ENCODE measurements at places on chromosomes 16 and 17. TPM values are rescaled to one million over a fixed set of nuclear protein-coding genes. Genes with fewer than 3 reads are reported as not detected.
A peak's percentile ranks its signal among the peaks of the same experiment; 100 is the strongest.

DNA sequence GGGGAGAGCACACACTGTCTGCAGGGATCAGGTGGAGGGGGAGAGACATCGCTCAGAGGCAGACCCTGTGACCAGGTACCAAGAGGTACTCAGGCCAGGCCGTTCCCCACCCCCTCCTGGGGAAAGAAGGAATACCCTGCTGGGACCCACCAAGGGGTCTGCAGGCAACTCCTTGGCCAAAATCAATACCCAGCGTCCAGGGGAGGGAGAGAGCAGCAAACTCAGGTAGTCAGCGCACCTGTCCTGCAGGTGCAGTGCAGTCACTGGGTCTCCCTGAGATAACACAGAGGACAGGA, 57.5 kb upstream of the DOC2B start:
- H3K27me3 ChIP-seq = no peaks in the 10 kb centered on the region
- peaks cover 4% of the 10 kb centered on the region for H3K4me1 ChIP-seq
- H3K4me3 ChIP-seq = no peak overlapping the region
- no peak for DNase-seq

DNA sequence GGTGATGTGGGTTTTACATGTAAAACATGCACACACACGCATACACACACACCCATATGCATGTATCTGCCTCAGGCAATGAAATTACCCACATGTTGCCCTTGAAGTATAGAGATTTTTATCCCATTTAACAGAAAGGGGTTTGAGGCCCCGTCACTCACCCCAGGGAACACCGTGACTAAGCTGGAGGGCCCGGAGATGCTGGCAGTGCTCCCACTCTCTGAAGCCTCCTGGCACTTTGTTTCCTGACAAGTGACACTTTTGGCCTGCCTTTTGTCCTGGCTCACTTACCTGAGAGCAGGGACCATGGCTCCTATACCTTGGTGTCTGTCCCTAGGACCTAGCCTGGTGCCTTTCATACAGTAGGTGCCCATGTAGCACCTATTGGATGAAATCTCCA, 50.0 kb upstream of the TNRC6C start:
- H3K4me3 ChIP-seq = no peak overlapping the region
- no peaks in the 10 kb centered on the region for H3K27me3 ChIP-seq
- no peaks in the 10 kb centered on the region for H3K4me1 ChIP-seq

- DNase-seq = no peak
- no peaks in the 10 kb centered on the region for H3K27me3 ChIP-seq
- no peaks in the 10 kb centered on the region for H3K36me3 ChIP-seq
- H3K4me3 ChIP-seq = no peak overlapping the region
- no peaks in the 10 kb centered on the region for H3K4me1 ChIP-seq
Measured at GRCh38 chr17:12759090-12759489, 30.2 kb upstream of the ARHGAP44 start.

SLC47A1 gene
- total RNA-seq = 2.0 TPM

DNA sequence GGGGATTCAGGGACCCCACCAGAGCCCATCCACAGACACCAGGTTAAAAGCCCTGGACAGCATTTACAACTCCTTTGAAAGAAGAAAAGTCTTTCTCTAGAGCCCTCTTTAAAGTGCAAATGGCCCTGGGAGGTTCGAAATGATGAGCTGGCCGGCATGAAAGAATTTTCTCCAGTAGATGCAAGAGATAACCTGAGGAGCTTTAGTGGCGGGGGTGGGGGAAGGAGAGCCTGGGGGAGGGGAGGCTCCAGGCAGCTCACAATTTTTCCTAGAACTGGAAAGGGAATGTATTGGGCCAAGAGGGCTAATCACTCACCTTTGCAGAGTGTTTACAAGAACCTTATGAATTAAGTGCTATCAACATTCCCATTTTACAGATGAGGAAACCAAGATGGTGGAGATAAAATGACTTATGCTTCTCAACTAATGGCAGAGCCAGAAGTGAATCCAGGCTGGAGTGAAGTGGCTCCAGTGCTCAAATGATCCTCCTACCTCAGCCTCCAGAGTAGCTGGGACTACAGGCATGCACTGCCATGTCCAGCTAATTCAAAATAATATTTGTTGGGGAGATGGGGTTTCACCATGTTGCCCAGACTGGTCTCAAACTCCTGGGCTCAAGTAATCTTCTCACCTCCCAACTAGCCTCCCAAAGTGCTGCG, 4.2 kb upstream of the CDH1 start:
- H3K4me1 ChIP-seq = peaks cover 9% of the 10 kb centered on the region
- H3K27ac ChIP-seq = no peak overlapping the region
- no peaks in the 10 kb centered on the region for H3K36me3 ChIP-seq
- H3K4me3 ChIP-seq = peak overlapping the region; percentile 2
- no peak for DNase-seq

PSMD12 gene
- 90.5 TPM for total RNA-seq

- H3K36me3 ChIP-seq = no peaks in the 10 kb centered on the region
- no peak overlapping the region for H3K4me3 ChIP-seq
- H3K27ac ChIP-seq = no peak overlapping the region
- no peak for DNase-seq
Measured at GRCh38 chr16:14452066-14452465, 178.0 kb downstream of the PARN start.

- H3K4me1 ChIP-seq = peaks cover 1% of the 10 kb centered on the region
- H3K27me3 ChIP-seq = no peaks in the 10 kb centered on the region
Measured at GRCh38 chr17:880443-881269, 98.5 kb downstream of the MRM3 start.

DNA sequence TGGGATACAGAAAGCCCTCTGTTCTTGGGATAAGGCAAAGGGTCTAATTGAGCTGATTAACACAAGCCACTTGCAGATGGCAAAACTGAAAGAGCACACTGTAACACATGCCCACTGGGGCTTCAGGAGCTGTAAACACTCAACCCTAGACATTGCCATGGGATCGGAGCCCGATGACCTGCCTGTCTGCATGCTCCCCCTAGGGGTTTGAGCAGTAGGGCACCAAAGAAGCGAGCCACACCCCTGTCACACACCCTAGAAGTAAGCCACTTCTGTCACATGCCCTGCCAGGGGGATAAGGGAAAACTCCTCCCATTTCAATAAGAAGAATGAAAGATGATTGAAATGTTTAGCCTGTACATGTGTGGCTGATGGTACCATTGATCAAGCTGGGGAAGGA, 81.3 kb upstream of the IRX6 start:
- no peaks in the 10 kb centered on the region for H3K36me3 ChIP-seq
- peak; percentile 63 for DNase-seq
- no peaks in the 10 kb centered on the region for H3K27me3 ChIP-seq
- H3K27ac ChIP-seq = no peak overlapping the region
- peaks cover 2% of the 10 kb centered on the region for H3K4me1 ChIP-seq

DNA sequence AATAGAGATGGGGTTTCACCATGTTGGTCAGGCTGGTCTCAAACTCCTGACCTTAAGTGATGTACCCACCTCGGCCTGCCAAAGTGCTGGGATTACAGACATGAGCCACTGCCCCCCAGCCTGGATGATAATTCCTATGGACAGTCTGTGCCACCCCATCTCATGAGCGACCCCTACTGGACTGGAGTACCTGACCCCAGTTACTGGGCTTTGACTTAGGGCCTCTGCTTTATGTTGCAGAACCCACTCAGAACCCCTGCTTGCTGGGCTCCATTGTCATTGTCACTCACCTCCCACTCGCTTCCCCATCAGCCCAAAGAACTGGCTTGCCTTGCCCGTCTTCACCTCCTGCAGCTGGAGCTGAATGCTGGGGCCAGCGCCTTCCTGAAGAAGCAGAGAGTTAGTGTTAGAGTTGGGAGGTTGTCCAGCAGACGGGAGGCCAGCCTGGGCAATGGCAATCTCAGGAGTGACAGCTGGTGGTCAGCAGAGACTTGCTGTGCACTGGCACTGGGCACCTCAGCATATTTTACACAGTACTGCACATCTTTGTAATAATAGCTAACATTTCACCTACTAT, 4.0 kb downstream of the TAC4 start:
- H3K4me3 ChIP-seq = no peak overlapping the region
- DNase-seq = peak; percentile 72
- no peaks in the 10 kb centered on the region for H3K27me3 ChIP-seq
- H3K4me1 ChIP-seq = no peaks in the 10 kb centered on the region
- no peak overlapping the region for H3K27ac ChIP-seq

GRCh38 chr17:78362671-78363070, 2.8 kb upstream of the SOCS3 start:
- peak; percentile 62 for DNase-seq
- H3K27me3 ChIP-seq = no peaks in the 10 kb centered on the region
- H3K4me3 ChIP-seq = no peak overlapping the region
- no peak overlapping the region for H3K27ac ChIP-seq
- peaks cover 15% of the 10 kb centered on the region for H3K4me1 ChIP-seq

- no peak overlapping the region for H3K4me3 ChIP-seq
- peaks cover 19% of the 10 kb centered on the region for H3K27me3 ChIP-seq
- no peak overlapping the region for H3K27ac ChIP-seq
- peak; percentile 92 for DNase-seq
- H3K36me3 ChIP-seq = no peaks in the 10 kb centered on the region
Measured at GRCh38 chr17:28416703-28417311, 10.8 kb upstream of the SLC46A1 start.

DNA sequence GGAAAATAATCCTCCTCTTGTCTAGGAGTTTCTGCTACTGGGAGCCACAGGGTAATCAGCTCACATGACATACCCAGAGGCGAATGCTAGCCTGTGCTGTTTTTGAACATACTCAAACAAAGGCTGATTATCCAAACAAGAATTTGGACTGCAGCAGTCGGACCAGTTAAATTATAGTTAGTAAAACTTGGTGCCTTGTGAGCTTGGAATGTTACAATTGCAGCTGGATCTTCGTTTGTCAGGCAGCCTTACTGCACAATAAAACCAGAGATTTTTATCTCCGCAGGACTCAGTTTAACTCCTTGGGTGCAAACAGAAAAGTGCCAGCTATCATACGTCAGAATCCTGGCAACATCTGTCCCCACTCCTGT, 163.8 kb upstream of the TBX2 start:
- no peaks in the 10 kb centered on the region for H3K36me3 ChIP-seq
- H3K4me3 ChIP-seq = no peak overlapping the region
- H3K27ac ChIP-seq = no peak overlapping the region
- DNase-seq = no peak

TBC1D26 gene
- total RNA-seq = 0.83 TPM

DNA sequence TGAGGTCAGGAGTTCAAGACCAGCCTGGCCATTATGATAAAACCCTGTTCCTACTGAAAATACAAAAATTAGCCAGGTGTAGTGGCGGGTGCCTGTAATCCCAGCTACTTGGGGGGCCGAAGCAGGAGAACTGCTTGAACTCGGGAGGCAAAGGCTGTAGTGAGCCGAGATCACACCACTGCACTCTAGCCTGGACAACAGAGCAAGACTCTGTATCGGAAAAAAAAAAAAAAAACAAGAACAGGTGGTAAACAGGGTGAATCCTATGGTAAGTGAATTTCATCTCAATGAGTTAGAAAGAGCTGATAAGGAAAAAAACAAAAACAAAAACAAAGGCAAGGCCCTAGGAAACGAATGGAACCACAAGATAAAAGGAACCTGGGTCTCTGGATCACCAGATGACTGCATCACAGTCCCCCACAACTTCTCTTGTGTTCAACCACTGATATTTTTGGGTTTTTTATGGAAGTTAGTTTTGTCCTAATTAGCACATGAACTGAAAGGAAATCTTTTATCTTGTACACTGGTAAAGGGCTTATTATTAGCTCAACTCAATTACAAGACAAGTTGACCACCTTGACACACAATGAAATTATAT, 21.0 kb downstream of the GLG1 start:
- H3K36me3 ChIP-seq = no peaks in the 10 kb centered on the region
- no peaks in the 10 kb centered on the region for H3K4me1 ChIP-seq
- H3K4me3 ChIP-seq = no peak overlapping the region
- DNase-seq = no peak
- H3K27ac ChIP-seq = no peak overlapping the region
- H3K27me3 ChIP-seq = no peaks in the 10 kb centered on the region

KATNIP gene
- total RNA-seq = 13.2 TPM

GRCh38 chr17:62892061-62892675, 73.9 kb upstream of the TANC2 start:
- no peaks in the 10 kb centered on the region for H3K27me3 ChIP-seq
- no peaks in the 10 kb centered on the region for H3K36me3 ChIP-seq
- H3K4me1 ChIP-seq = peaks cover 7% of the 10 kb centered on the region

- H3K36me3 ChIP-seq = peaks cover 43% of the 10 kb centered on the region
- no peaks in the 10 kb centered on the region for H3K27me3 ChIP-seq
- DNase-seq = peak; percentile 96
- H3K27ac ChIP-seq = no peak overlapping the region
- H3K4me3 ChIP-seq = no peak overlapping the region
- no peaks in the 10 kb centered on the region for H3K4me1 ChIP-seq
Measured at GRCh38 chr16:30927789-30928378, 4.5 kb downstream of the FBXL19 start.

DNA sequence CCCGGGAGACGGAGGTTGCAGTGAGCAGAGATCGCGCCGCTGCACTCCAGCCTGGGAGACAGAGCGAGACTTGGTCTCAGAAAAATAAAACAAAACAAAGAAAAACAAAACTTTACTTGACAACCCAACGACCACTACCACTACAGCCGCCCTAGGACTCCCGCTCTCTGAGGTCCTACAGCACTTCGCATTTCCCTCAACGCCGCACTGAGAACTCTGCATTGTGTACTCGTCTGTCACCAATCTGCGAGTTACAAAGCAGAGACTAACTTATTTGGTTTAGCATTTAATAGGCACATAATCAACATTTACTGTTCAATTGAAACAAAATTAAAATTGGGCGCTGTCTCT, 479 bp upstream of the ZNF207 start:
- no peaks in the 10 kb centered on the region for H3K4me1 ChIP-seq
- H3K4me3 ChIP-seq = peak overlapping the region; percentile 99
- peaks cover 30% of the 10 kb centered on the region for H3K36me3 ChIP-seq
- no peaks in the 10 kb centered on the region for H3K27me3 ChIP-seq
- peak overlapping the region; percentile 93 for H3K27ac ChIP-seq

CUEDC1 gene
- 6.5 TPM for total RNA-seq

TMEM88 gene
- 8.9 TPM for total RNA-seq

PRKCB gene
- 7.0 TPM for total RNA-seq

TAC4 gene
- not detected for total RNA-seq

TTYH2 gene
- 3.2 TPM for total RNA-seq

Measured in H9 (cell line).